ENCODE measurements at places on chromosomes 13 and 19. TPM values are rescaled to one million over a fixed set of nuclear protein-coding genes. Genes with fewer than 3 reads are reported as not detected.

- DNase-seq = no peak
Observed at GRCh38 chr19:17950310-17951156, 16.4 kb upstream of the KCNN1 start.

Gene PABPC3
- 0.28 TPM for total RNA-seq

DNA sequence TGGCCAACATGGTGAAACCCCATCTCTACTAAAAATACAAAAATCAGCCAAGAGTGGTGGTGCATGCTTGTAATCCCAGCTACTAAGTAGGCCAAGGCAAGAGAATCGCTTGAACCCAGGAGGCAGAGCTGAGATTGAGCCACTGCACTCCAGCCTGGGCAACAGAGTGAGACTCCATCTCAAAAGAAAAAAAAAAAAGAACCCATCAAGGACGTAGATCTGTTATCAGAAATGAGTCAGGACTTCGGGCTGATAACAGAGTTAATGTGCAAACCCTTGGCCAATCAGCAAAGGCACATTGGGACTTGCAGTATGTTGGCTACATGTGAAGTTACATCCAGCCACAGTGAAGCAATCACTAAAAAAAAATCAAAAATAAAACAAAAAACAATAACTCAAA, 4.8 kb upstream of the LGALS7B start:
- DNase-seq = no peak

GRCh38 chr19:40315812-40316470, 30.8 kb upstream of the AKT2 start:
- DNase-seq = no peak

DNA sequence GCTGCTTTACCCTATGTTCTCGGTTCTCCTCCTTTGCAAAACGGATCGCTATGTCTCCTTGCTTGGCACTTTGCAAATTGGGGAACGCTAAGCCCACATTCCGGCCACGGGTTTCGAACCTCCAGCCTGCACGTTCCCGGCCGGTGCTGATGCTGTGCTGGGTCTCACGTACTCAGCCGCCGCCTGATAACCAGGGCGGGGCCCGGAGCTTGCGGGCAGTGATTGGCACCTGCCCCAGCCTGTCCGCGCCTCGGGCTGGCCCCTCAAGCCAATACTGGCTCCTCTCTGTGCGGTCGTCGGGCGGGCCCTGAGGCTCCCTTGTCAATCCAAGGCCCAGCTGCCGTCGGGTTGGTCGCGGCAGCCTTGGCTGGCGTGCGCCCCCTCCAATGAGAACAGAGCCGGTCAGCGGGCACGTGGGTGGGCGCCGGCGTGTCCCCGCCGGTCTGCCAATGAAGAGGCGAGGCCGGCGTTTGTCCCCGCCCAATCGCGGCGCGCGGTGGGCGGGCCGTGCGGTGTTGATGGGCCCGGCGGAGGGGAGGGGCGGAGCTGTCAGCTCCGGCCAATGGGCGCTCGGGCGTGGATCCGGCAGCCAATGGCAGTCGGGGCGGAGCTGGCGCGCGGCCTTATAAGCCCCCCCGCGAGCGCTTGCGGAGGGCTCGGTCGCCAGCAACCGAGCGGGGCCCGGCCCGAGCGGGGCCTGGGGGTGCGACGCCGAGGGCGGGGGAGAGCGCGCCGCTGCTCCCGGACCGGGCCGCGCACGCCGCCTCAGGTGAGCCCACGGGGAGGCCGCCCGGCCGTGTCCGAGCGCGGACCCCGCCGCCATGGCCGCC, at the start of gene KDM4B:
Gene KDM4B (plus strand): TSS at position 652 of the 830 bp plus-strand sequence. CDS start 63,778 bp downstream, outside the sequence.
- DNase-seq = peak; percentile 100

Gene CYSLTR2
- 8.3 TPM for total RNA-seq

Gene HSPB6
- total RNA-seq = 241 TPM

GRCh38 chr19:53927739-53928138, 18.7 kb downstream of the CACNG7 start:
- DNase-seq = no peak

DNA sequence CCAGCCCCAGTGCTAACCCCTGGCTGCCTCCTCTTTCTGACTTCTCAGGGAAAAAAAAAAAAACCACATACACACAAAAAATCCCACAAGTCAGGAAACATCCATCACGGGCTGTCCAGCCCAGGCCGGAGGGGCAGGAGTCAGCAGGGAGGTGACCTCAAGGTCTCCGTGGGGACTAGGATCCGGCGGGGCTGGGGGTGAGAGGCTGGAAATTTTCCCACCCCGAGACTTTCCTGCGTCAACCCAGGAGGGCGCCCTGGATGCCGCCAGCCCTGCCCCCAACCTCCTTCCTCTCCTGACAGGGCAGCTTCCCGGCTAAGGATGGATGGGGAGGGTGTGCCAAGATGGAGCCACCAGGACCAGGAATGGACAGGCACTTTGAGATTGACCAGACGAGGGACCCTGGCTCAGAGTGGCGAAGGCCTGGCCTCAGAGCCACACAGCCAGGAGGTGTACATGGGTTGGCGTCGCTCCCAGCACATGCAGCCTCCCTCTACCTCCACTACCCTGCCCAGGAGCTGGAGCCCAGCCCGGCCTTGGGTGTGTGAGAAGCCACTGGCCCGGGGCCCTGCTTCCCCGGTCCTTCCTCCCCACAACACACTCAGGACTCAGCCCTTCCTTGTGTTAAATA, 33.3 kb downstream of the BLOC1S3 start:
- DNase-seq = peak; percentile 44

GRCh38 chr19:47109541-47110375, 3.8 kb downstream of the ZC3H4 start:
- no peak for DNase-seq

Gene EPS8L1
- 18.3 TPM for total RNA-seq

- DNase-seq = no peak
Observed at GRCh38 chr13:30391956-30392680, 30.2 kb upstream of the UBE2L5 start.

GRCh38 chr19:38227287-38228004, 3.4 kb upstream of the DPF1 start:
- DNase-seq = no peak

Gene TMEM145
- 0.81 TPM for total RNA-seq

GRCh38 chr13:45500492-45501174, 35.9 kb downstream of the COG3 start:
- DNase-seq = no peak

DNA sequence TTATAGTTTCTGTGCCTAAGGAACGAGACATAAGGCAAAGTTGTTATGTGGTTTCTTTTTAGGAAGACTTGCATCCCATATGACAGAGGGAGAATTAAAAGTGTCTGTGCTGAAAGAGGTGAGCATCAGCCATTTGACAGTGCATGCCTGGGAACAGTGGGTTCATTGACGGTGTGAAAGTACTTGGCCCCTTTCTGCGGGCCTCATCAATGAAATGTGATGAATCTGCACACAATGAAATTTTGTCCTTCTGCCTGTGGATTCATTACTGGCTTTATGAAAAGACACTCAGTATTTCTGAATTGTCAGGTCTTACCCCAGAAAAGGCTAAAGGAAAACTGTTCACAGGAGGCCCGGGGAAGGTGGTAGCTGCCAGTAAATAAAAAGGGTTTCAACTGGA, 295.8 kb downstream of the FOXO1 start:
- no peak for DNase-seq

Gene C19orf85
- total RNA-seq = not detected

DNA sequence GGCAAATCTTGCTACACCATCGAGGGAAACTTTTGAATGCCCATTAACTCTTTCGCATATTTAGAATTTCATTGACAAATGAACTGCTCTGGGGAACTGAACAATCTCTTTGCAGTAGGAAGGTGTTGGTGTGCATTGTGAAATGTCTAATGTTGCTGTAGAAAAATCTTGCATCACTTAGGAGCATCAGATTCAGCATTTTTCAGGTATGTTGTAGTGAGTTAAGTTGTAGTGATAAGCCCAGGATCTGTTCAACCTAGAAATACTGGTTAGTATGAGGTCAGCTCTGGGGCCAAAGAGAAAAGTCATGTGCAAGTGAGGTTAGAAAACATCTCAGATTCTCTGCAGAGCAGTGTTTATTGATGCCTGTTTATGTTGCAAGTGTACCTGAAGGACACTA, 4.1 kb downstream of the FRY start:
- DNase-seq = no peak

- DNase-seq = no peak
Observed at GRCh38 chr13:24644036-24644435, 36.2 kb upstream of the ATP12A start.

- DNase-seq = no peak
Observed at GRCh38 chr19:23055501-23055900, 52.5 kb upstream of the ZNF728 start.

DNA sequence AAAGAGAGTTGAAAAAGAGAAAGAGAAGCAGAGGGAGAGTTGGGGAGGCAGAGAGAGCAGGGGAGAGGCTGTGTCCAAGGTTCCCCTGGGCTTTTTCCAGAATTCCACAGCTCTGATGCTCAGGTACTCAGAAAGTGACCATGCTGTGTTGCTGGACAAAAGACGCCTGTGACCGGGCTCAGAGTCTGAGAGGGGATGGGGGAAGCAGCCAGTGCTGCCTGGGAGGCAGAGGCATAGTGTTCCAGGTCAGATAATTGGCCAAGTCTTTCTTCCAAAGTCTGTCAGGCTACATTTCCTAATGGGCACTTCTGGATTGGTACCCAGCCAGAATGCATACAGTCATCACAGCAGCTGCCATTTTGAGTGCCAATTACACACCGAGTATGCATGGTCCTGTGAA, 86.1 kb downstream of the PTPRS start:
- DNase-seq = no peak

DNA sequence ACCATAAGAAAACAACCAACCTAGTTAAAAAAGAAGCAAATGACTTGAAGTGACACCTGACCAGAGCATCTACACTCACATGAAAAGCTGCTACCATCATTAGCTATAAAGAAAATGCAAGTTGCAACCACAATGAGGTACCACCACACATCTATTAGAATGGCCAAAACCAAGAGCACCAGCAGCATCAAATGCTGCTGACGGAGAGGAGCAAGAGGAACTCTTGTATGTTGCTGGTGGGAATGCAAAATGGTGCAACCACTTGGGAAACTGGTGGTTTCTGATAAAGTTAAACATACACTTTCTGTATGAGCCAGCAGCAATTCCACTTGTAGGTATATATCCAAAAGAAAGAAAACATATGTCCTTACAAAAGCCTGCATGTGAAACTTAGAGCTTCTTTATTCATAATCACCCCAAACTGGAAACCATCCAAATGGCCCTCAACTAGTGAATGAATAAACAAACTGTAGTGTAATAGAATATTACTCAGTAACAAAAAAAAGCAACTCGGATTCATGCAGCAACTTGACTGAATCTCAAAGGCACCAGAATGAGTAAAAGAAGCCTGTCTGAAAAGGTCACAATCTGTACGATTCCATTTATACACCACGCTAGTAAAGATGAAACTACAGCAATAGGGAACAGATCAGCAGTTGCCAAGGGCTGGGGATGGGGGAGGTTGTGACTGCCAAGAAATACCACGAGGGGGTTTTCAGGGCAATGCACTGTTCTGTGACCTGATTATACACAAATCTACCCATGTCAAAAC, 60.9 kb upstream of the RANBP3 start:
- no peak for DNase-seq

- DNase-seq = no peak
Observed at GRCh38 chr19:46927106-46927505, 66.3 kb downstream of the ARHGAP35 start.

DNA sequence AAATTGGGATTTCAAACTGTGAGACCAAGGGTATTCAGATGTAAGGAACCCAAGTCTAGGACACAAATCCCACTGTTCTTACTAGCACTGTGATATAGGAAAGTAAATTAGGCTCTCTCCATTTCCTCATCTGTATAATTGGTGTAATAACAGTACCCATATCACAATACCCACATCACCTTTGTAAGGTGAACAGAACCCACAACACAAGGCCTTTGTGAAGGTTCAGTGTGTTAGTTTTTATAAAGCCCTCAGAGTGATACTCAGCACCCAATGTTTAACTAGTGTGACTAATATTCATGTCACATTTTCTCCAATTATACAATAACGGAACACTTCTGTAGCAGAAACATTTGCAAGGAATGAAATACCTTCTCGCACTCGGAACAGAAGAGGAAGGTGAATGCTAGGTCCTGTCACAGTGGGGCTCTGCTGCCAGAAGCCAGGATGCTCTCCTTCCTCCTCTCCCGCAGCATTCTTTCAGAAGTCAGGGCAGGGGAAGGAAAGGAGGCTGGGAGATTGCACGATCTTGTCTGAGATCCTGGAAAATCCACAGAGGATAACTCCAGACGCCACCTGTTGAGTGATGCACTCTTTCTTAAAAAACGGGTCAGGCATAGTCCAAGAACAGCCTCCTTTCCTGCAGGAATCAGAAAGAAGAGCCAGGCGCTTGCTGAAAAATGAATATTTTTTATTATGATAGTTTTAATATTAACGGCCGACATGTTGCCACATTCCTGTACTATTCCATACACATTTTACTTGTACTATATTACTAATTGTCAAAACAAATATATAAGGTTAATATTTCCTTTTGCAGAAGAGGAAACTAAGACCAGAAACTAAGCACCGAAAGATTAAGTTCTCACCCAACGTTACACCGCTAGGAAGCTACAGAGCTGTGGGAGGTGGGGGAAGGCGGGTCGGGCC, 762 bp downstream of the ZNF45 start:
- DNase-seq = no peak

GRCh38 chr19:12793290-12794195, 2.3 kb downstream of the JUNB start:
- peak; percentile 97 for DNase-seq

Gene SRRM5
- 0.33 TPM for total RNA-seq
